ENCODE measurements at places on chromosomes 4 and X. TPM values are rescaled to one million over a fixed set of nuclear protein-coding genes. Genes with fewer than 3 reads are reported as not detected.
A peak's percentile ranks its signal among the peaks of the same experiment; 100 is the strongest.

SOX3 gene
- total RNA-seq, result not detected

SSX2 gene
- total RNA-seq, result not detected

CSAG1 gene
- total RNA-seq, result not detected

CITED1 gene
- not detected for total RNA-seq

MAGEE2 gene
- not detected for total RNA-seq

PRSS12 gene
- 12.2 TPM for total RNA-seq

COX7B2 gene
- not detected for total RNA-seq

F8 gene
- 5.7 TPM for total RNA-seq

TMEM131L gene
- 63.6 TPM for total RNA-seq

- no peaks in the 10 kb centered on the region for H3K27me3 ChIP-seq
- no peaks in the 10 kb centered on the region for H3K36me3 ChIP-seq
- H3K4me3 ChIP-seq, result no peak overlapping the region
- no peaks in the 10 kb centered on the region for H3K4me1 ChIP-seq
Observed at GRCh38 chrX:33725535-33726210, 406.4 kb downstream of the FAM47A start.

- no peak overlapping the region for H3K27ac ChIP-seq
- no peak for DNase-seq
- no peaks in the 10 kb centered on the region for H3K27me3 ChIP-seq
- H3K36me3 ChIP-seq, result no peaks in the 10 kb centered on the region
- peaks cover 26% of the 10 kb centered on the region for H3K4me1 ChIP-seq
Observed at GRCh38 chr4:120865985-120866384, 56.5 kb downstream of the PRDM5 start.

GRCh38 chr4:157838366-157838765 lies 334.5 kb downstream of the GASK1B start:
- no peak for DNase-seq
- H3K4me3 ChIP-seq, result no peak overlapping the region
- no peaks in the 10 kb centered on the region for H3K36me3 ChIP-seq
- no peak overlapping the region for H3K27ac ChIP-seq
- H3K4me1 ChIP-seq, result peaks cover 16% of the 10 kb centered on the region

GRCh38 chr4:47662975-47663374 lies 174.9 kb downstream of the CORIN start:
- H3K27ac ChIP-seq, result no peak overlapping the region
- H3K27me3 ChIP-seq, result no peaks in the 10 kb centered on the region
- no peaks in the 10 kb centered on the region for H3K36me3 ChIP-seq
- H3K4me1 ChIP-seq, result no peaks in the 10 kb centered on the region
- H3K4me3 ChIP-seq, result no peak overlapping the region

DNA sequence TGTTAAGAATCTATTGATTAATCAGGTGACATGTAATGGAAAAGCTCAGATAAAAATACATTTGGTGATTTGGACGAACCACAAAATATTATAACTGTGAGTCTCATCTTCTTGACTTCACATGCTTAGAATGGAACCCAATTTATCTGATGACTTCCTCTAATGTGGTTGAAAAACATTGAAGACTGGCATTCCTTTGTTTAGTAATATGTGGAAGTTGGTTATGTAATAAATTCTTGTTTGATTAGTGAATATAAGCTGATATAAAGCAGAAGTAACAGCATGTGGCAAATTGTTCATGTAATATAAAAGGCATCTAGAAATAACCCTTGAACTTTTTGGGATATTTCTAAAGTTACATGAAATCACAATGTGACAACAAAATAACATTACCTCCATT lies 9.7 kb downstream of the GIMD1 start:
- H3K27ac ChIP-seq, result no peak overlapping the region
- DNase-seq, result no peak
- no peaks in the 10 kb centered on the region for H3K36me3 ChIP-seq
- H3K27me3 ChIP-seq, result no peaks in the 10 kb centered on the region
- H3K4me3 ChIP-seq, result no peak overlapping the region
- H3K4me1 ChIP-seq, result no peaks in the 10 kb centered on the region

DNA sequence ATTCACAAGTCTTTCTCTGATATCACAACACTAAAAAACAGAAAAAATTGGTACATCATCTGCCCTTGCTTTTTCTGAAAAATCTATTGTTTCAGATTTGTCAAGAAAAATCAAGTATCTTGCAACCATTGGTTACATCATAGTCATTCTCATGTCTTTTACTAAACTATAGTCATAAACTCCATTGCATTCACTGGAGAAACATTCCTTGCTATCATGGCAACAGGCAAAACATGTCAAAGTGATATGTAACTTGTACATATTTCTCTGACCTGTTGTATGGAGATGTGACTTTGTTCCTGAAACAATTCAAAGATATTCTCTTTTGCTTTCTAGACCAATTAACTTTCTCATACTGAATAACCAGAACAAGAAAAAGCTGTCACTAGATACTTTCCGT lies 121.9 kb upstream of the ANK2 start:
- no peak overlapping the region for H3K27ac ChIP-seq
- H3K27me3 ChIP-seq, result no peaks in the 10 kb centered on the region
- no peaks in the 10 kb centered on the region for H3K4me1 ChIP-seq
- no peak for DNase-seq
- no peak overlapping the region for H3K4me3 ChIP-seq

DNA sequence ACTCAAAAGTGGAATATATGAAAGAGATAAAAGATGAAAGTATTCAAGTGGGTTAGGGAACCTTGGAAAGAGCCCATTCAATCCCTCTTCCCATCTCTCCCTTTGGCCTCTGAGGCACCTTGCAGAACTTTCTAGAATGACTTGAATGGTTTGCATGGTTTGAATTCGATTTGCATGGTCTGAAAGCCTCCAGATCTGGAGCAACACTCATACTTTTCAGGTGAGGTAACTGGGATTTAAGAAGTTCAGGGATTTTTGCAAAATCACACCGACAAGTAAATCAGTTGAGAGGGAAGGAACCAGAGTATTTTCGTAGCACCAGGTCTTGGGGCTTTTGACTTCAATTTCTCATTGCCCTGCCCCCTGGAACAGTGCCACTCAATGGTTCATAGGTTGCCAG lies 476.0 kb upstream of the FTHL17 start:
- no peak overlapping the region for H3K4me3 ChIP-seq
- H3K36me3 ChIP-seq, result no peaks in the 10 kb centered on the region
- H3K27ac ChIP-seq, result no peak overlapping the region
- H3K27me3 ChIP-seq, result no peaks in the 10 kb centered on the region
- no peaks in the 10 kb centered on the region for H3K4me1 ChIP-seq
- no peak for DNase-seq

DNA sequence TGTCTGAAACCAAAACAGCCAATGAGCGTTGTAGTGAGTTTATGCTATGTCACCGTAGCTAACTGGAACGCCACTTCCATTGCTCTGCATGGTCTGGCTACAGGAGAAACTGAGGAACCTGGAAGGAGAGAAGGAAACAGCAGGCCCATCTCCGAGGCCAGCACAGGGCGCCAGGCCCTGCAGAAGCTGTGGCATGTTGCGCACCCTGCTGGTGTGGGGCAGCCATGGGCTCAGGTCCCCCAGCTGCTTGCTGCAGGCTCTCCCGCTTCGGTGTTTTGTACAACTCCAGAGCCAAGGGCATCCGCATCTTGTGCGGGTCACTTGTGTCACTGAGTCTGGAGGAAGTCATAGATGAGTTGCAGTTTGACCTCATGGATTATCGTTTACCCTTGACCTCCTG lies 89.2 kb downstream of the AFAP1 start:
- H3K36me3 ChIP-seq, result no peaks in the 10 kb centered on the region
- H3K4me3 ChIP-seq, result no peak overlapping the region
- no peak for DNase-seq
- no peak overlapping the region for H3K27ac ChIP-seq
- H3K4me1 ChIP-seq, result peaks cover 6% of the 10 kb centered on the region

GRCh38 chrX:118114971-118115370 lies 1.6 kb downstream of the KLHL13 start:
- H3K36me3 ChIP-seq, result no peaks in the 10 kb centered on the region
- H3K4me1 ChIP-seq, result peaks cover 4% of the 10 kb centered on the region
- no peak for DNase-seq
- no peaks in the 10 kb centered on the region for H3K27me3 ChIP-seq

- DNase-seq, result no peak
- no peaks in the 10 kb centered on the region for H3K36me3 ChIP-seq
- H3K4me3 ChIP-seq, result no peak overlapping the region
- H3K27ac ChIP-seq, result no peak overlapping the region
Observed at GRCh38 chr4:61431131-61431530, 231.0 kb downstream of the ADGRL3 start.

- no peak overlapping the region for H3K27ac ChIP-seq
- peaks cover 6% of the 10 kb centered on the region for H3K4me1 ChIP-seq
- H3K36me3 ChIP-seq, result no peaks in the 10 kb centered on the region
Observed at GRCh38 chr4:105715692-105716278, 7.2 kb downstream of the GSTCD start.

GRCh38 chr4:112377171-112377570 lies 80.0 kb downstream of the ALPK1 start:
- no peaks in the 10 kb centered on the region for H3K36me3 ChIP-seq
- no peak overlapping the region for H3K4me3 ChIP-seq
- H3K4me1 ChIP-seq, result no peaks in the 10 kb centered on the region
- H3K27ac ChIP-seq, result no peak overlapping the region
- H3K27me3 ChIP-seq, result no peaks in the 10 kb centered on the region
- DNase-seq, result no peak

- H3K27ac ChIP-seq, result peak overlapping the region; percentile 76
- peak overlapping the region; percentile 82 for H3K4me3 ChIP-seq
- no peaks in the 10 kb centered on the region for H3K27me3 ChIP-seq
- DNase-seq, result peak; percentile 89
Observed at GRCh38 chrX:11758400-11759171, 549 bp downstream of the MSL3 start.

- no peaks in the 10 kb centered on the region for H3K4me1 ChIP-seq
- H3K27me3 ChIP-seq, result no peaks in the 10 kb centered on the region
- no peak for DNase-seq
- H3K27ac ChIP-seq, result no peak overlapping the region
- no peak overlapping the region for H3K4me3 ChIP-seq
Observed at GRCh38 chrX:16903274-16904022, 33.3 kb upstream of the RBBP7 start.

DNA sequence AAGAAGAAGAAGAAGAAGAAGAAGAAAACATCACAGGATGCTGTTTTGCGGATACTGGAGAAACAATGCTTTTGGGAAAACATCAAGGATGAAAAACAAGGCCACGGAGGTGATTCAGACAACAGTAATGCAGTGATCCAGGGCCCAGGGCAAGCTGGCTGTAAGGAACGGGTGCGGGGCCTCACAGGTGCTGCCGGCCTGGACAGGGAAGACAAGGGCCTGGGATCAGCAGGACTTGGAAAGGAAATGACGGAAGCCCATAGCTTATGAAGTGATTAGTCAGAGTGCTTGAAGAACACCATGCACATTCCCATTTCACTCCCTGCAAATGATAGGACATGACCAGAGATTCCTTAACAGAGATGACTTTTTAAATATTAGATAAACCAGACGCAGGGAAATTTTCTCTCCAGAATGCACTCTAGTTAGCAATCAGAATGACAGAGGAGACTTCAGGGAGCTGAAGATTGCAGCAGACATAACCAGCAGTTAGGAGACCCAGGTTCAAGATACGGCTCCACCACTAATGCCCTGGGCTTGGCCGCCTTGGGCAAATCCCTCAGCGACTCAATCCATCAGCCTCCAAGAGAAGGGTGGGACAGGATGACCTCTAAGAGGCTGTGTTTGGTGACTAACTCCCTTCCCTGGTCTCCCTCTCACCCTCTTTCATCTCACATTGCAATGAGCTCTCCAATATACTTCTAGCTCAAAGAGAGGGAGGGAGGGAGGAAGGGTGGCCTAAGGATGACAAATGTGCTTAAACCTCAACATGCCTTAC lies 54.1 kb downstream of the APBB2 start:
- no peaks in the 10 kb centered on the region for H3K36me3 ChIP-seq
- H3K4me3 ChIP-seq, result no peak overlapping the region
- peaks cover 12% of the 10 kb centered on the region for H3K4me1 ChIP-seq
- no peaks in the 10 kb centered on the region for H3K27me3 ChIP-seq
- no peak for DNase-seq

GRCh38 chrX:49139713-49140112 lies 16.2 kb upstream of the GPKOW start:
- H3K36me3 ChIP-seq, result no peaks in the 10 kb centered on the region
- H3K4me1 ChIP-seq, result no peaks in the 10 kb centered on the region
- no peak overlapping the region for H3K4me3 ChIP-seq
- H3K27me3 ChIP-seq, result no peaks in the 10 kb centered on the region

GRCh38 chrX:149490100-149490499 lies 15.0 kb downstream of the IDS start:
- no peaks in the 10 kb centered on the region for H3K27me3 ChIP-seq
- H3K36me3 ChIP-seq, result peaks cover 3% of the 10 kb centered on the region
- peaks cover 10% of the 10 kb centered on the region for H3K4me1 ChIP-seq
- DNase-seq, result no peak

- no peaks in the 10 kb centered on the region for H3K27me3 ChIP-seq
- no peak for DNase-seq
- H3K4me1 ChIP-seq, result no peaks in the 10 kb centered on the region
- H3K4me3 ChIP-seq, result no peak overlapping the region
- H3K36me3 ChIP-seq, result no peaks in the 10 kb centered on the region
Observed at GRCh38 chrX:101823236-101823635, 108.6 kb downstream of the ZMAT1 start.

DNA sequence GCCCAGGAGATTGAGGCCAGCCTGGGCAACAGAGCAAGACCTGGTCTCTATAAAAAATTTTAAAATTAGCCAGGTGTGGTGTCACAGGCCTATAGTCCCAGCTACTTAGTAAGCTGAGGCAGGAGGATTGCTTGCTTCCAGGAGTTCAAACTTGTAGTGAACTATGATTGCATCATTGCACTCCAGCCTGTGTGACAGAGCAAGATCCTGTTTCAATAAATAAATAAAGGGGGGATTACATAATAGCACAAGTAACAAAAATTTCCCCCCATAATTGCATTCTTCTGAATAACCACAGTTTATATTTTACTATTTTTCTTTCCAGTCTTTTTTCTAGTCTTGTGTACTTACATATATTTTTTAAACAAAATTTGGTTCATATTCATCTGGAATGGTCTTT lies 135.6 kb downstream of the CHIC2 start:
- no peak overlapping the region for H3K4me3 ChIP-seq
- H3K27ac ChIP-seq, result no peak overlapping the region
- H3K36me3 ChIP-seq, result no peaks in the 10 kb centered on the region
- no peaks in the 10 kb centered on the region for H3K27me3 ChIP-seq

DNA sequence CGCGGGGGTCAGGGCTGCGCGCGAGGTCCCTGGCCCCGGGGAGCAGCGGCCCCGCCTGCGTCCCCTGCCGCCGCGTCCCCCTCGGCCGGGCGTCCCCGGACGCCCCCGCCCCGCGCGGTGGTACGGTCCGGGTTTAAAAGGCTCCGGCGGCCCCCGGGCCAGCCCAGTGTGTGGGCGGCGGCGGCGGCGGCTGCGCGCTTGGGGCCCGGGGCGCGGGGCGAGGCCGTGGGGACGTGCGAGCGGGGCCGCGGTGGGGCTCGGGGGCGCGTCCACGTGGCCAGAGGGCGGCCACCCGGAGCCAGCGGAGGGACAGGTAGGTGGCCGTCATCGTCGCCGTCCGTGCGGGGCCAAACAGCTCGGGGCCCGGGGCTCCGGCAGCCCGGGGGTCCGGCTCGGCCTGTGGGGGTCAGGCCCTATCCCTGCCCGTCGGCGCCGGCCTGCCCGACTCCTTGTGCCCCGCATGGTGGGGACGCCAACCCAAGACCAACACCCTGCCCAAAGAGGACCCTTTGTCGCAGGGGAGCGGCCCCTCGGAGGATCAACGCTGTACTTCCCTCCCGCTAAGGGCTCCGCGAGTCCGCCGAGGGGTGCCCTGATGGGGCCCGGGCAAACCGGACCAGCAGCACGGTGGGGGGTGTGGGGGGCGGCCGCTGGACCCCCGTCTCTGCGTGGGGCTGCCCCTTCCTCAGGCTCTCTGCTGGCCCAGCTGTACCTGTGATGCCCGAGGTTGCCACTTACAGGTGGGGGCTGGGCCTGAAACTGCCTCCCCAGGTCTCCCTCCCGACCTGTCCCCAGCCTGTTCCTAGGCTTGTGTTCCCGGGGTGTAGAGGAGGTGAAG lies at the start of gene PLXNA3:
PLXNA3 (plus strand) TSS at position 166 of the 838 bp plus-strand sequence. CDS start 1,903 bp downstream, outside the sequence.
- peak within 1 kb of the TSS; percentile 17 for H3K27ac ChIP-seq
- H3K27me3 ChIP-seq, result no peaks in the 10 kb centered on the region
- no peaks in the 10 kb centered on the region for H3K36me3 ChIP-seq
- H3K4me3 ChIP-seq, result peak within 1 kb of the TSS; percentile 15
